T-helper 2 cell (primary cell): ENCODE measurements at places on chromosomes 1 and 21.

- DNase-seq: no peak
Measured at GRCh38 chr1:205424901-205425600, 3.2 kb upstream of the LEMD1 start.

- no peak for DNase-seq
Measured at GRCh38 chr1:59690171-59690930, 124.4 kb upstream of the HOOK1 start.

- DNase-seq: no peak
Measured at GRCh38 chr1:160214481-160215140, 9.4 kb downstream of the PEA15 start.

GRCh38 chr1:186183219-186183618 lies 191.8 kb downstream of the TPR start:
- DNase-seq: no peak

DNA sequence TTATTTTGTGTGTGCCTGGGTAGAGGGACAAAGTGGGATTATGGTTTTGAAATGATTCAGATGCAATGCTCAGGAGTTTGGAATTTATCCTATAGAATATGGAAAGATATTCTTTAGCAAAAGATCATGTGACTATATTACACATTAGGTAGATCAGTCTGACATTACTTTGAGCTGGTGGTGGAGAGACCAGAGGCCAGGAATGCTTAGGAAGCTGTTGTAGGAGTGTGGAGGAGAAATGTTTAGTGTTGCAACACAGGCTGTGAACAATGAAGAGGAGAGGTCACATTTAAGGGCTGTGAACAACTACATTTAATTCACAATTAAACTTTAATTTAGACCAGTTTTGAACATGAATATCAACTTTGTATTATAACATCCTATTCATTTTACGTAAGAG lies 45.3 kb upstream of the PODN start:
- no peak for DNase-seq

DNA sequence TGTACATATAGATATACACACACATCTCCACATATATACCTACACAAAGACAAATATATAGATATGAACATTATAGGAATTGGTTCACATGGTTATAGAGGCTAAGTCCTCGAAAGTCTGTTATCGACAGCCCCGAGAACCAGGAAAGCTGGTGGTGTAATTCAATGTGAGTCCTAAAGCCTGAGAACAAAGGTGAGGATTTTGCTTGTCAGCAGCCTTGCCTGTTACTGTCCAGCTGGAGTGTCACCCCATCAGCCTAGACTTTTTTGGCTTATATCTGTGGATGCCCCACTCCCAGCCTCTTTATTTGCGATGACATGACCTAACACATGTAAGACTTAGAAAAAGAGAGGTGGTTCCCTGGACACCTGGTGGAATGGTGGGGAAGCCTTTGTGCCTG lies 97.0 kb downstream of the GIPC2 start:
- DNase-seq: no peak

GRCh38 chr1:35334485-35334884 lies 66.0 kb downstream of the ZMYM4 start:
- no peak for DNase-seq

DNA sequence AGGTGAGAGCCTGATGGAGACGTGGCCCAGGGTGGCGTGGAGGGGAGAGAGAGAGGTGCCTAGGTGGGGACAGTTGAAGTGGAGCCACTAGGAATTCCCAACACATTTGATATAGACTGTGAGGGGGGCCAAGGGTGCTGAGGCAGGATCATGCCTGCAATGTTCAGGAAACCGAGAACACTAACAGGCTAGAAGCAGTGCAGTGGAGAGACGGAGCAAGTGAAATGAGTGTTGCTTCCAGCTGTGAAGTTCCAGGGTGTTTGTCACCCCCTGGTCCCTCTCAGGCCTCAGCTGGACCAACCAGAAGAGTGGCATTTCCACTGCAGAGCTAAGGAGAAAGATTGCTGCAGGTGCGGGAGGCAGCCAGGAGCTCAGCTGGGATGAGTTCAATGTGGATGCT lies 127.1 kb downstream of the RIPK4 start:
- DNase-seq: no peak

DNA sequence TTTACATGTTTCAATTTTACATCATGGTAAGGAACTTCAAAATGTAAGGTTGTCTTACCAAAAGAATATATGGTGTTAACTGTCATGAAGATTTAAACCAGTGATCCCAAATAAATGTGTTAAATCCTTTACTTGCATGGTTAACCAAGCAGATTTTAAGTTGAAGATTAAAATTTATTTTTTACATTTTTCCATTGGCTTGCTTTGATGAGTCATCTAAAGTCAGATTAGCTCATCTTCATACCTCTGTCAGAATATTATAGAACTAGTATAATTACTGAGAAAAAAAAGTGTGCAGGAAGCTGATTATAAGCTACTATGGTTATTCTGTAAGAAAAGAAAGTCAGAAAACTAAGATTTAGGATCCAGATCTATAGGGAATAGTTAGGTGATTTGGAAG lies 95.3 kb upstream of the DPH5 start:
- DNase-seq: no peak

DNA sequence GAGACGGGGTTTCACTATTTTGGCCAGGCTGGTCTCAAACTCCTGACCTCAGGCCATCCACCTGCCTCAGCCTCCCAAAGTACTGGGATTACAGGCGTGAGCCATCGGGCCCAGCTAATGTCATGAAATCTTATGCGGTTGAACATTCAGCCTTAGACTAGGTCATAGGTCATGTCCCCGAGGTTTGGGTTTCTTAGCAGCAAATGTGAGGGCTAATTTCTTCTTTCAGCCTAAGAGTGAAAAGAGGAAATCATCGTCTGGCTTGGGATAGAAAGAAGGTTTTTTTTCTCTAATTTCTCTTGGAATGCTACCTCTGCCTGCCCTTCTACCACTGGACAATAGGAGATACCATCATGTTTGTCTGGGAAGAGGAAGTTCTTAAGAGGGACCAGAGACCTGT lies 18.0 kb upstream of the PIK3CD start:
- DNase-seq: no peak

GRCh38 chr1:100481303-100481702 lies 56.6 kb upstream of the GPR88 start:
- no peak for DNase-seq

GRCh38 chr1:29055160-29055559 lies 68.5 kb downstream of the TMEM200B start:
- DNase-seq: no peak

- no peak for DNase-seq
Measured at GRCh38 chr1:180947499-180947885, 34.8 kb downstream of the KIAA1614 start.

DNA sequence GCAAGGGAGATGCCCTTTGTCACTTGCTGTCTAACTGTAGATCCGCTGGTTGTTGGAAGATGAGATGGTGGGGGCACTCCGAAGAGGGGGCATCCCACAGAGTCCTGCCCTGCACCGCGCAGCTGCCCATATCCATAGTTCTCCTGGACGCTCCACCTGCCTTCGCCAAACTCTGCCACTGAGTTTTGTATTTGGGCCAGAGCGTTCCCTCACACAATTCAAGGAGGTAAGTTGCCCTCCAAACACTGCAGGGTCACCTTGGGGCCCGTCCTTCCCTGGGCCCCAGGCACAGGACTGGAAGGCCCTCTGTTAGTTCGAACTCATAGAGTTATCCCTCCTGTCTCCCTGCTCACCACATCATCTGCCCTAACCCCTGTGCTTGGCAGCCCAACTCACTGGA lies 22.1 kb downstream of the HYI start:
- DNase-seq: no peak

- DNase-seq: no peak
Measured at GRCh38 chr1:227777156-227777555, 38.3 kb upstream of the PRSS38 start.

DNA sequence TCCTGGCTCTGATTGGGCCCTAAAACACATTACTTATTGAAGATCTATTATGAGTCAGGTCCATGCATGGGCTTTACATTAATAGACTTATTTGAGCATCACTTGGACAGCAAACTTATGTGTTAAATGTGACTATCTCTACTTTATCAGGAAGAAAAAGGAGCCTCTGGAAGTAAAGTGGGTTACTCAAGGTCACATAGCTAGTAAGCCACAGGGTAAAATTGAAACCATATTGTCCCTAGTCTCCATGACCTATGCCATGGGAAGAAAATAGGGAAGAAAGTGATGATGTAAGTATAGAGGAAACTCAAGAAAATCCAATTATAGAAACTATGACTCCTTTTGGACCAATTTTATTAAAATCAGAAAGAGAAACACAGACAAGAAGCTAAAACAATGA lies 555.3 kb downstream of the NUF2 start:
- DNase-seq: no peak
